Stimulated activated CD4-positive, alpha-beta T cell treated with anti-CD3 and anti-CD28 coated beads, Interleukin-1b, Interleukin-23, amount 100 ng/mL, for 1 hour (primary cell): ENCODE measurements at places on chromosomes 5 and 9.

DNA sequence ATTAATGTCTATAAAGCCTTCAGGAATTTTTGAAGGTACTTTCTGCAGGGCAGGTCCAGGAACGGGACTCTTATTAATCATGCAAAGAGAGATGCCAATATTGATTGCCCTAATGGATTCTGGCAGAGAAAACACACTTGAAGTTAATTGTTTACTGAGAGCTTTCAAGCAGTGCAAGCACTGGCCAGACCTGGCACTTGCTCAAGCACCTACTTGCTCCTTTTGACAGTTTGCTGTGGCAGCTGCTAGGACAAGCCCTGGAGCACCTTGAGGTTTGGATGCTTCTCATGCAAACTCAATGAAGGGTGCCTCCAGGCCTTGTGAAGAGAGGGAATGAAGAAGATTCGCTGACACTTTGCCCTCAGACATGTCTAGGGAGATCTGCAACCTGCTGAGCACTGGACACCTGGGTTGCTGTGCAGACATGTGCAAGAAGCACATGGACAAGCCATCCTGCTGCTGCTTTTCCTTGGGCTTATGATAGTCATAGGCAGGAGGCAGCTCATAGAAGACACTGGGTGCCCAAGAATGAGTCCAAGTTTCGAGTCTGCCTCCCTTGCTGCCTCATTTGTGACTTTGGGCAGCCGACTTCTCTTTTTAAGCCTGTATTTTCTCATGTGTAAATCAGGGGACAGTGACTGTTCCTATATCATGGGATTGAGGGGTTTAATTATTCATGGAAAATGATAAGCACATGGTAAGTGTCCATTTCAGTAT lies 88.8 kb upstream of the EQTN start:
- DNase-seq = no peak

DNA sequence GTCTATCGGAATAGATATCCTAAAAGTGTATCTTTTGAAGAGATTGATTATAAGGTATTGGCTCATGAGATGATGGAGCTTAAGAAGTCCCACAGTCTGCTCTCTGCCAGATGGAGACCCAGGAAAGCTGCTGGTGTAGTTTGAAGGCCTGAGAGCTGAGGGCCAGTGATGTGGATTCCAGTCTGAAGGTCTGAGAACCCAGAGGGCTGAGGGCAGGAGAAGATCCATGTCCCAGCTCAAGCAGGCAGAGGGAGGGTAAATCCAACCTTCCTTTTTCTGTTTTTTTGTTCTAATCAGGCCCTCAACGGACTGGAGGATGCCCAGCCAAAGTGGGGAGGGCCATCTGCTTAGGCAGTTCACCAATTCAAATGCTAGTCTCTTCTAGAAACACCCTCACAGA lies 11.0 kb upstream of the ABL1 start:
- DNase-seq = no peak

DNA sequence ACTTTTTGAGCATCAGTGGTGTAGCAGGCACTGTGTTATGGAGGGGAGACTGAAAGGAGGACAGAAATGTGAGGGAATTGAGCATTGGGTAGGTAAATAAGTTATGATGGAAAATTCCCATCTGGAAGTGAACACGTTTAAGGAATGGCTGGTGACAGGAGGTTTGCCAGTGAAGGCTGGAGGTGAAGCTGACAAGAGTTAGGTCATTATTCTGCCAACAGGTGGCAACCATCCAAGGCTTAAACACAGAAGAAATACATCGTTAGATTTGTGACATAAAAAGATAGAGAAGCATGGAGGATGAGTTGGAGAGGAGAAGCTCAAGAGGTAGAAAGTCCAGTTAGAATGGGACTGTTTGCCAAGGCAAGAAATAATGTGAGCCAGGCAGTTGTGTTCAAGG lies 455.3 kb upstream of the SGCD start:
- no peak for DNase-seq

DNA sequence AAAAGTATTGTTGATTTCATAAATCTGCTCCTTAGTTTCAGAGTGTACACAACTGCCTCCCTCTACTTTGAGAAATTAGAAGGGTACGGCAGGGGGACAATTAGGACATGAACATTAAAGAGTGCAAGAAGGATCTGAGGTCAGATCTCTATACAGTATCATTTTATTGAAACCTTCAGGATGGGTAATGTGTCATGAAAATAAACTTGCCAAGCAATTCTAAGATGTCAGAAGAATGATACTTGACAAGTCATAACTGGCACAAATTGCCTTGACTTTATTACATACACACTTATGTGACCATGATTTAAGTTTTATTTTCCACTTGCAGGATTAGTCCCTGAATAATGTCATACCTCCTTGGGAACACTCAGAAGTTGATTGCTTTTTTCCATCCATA lies 92.8 kb downstream of the PLPP1 start:
- DNase-seq = no peak

DNA sequence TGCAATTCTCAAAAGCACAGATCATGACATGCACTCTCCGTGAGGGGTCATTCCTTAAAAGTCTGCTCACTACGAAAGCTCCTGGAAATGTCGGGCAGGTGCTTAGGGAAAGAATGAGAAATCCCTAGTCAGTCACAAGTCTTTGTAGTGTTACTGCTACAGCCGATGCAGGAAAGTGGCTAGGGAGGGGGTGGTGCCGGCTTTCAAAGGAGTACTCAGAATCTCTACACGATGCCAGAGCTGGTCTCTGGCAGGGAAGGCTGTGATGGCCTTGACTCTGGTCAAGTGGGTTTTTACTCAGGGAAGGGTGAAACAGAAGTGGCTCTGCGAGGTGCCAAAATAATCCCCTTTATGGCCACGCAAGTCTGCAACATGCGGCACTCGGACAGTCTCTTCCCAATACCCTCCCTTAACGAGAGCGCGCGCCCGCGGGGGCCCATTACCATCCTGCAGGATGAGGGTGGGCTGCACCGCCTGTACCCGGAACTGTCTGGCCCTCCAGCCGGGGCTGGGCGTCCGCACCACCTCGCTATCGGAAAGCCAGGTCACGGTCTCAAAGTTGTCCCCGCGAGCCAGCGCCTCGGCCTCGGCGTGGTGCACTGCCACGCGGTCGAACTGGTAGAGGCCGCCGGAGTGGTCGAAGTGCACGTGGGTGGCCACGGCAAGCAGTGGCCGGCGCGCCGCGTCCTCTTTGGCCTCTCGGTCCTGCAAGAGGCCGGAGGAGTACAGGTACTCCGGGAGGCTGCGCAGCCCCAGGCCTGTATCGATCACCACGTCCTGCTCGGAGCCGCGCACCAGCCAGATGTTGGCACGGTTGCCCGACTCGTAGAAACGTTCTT lies 956 bp downstream of the MBLAC2 start:
- DNase-seq = no peak

GRCh38 chr5:180126716-180127681 lies 55.4 kb upstream of the RNF130 start:
- DNase-seq = no peak

- DNase-seq = no peak
Observed at GRCh38 chr9:99046542-99047071, 58.3 kb upstream of the TGFBR1 start.

GRCh38 chr5:33340195-33340594 lies 100.6 kb upstream of the TARS1 start:
- DNase-seq = no peak
